H4 (cell line): ENCODE measurements at places on chromosomes 6 and 20. TPM values are rescaled to one million over a fixed set of nuclear protein-coding genes. Genes with fewer than 3 reads are reported as not detected.

The AVP gene
- total RNA-seq = not detected in 2 replicates

DNA sequence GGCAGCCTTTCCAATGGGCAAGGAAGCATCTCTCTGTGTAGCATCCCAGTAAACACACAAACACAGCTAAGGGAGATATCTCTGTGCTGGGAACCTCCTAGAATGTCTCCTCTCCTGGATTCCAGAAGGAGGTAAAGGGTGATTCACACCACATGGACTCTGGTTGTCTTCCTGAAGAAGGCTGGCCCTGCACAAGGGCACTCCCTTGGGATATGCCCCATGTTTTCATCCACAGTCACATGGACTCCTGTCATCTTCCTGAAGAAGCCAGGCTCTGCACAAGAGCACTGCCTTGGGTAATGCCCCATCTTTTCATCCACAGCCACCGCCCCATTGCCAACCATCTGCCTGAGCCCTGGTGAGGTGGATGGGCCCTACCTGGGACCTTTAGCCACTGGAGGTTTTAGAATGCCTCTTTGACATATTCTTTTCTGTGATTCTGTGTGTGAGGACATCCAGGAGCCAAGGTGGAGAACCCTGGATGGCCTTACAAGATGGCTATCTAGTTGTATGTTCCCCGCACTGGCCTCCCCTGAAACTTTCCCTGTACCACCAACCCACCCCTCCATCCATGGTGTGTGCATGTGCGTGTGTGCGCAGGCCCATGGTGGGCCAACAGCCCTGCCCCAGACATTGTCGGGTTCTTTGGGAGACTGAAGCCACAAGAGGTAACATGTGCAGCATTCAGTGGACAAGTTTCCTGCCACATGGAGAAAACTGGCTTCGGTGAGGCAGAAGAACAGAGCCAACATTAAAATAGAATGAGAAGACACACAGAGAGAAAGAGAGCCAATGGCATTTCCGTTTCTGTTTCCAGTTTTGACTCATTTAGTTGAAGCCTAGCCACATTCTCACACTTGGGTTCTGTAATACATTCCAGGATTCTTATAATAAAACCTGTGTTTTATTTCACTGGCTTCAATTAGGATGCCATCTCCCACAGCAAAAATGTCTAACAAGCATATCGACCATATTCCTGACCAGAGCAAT lies 110.2 kb upstream of the CST7 start:
- no peak for DNase-seq

- no peak for DNase-seq
These were observed 56.9 kb downstream of the HAO1 start for GRCh38 chr20:7883309-7883708.

The PROCR gene
- 112 and 120 TPM in 2 replicates for total RNA-seq

DNA sequence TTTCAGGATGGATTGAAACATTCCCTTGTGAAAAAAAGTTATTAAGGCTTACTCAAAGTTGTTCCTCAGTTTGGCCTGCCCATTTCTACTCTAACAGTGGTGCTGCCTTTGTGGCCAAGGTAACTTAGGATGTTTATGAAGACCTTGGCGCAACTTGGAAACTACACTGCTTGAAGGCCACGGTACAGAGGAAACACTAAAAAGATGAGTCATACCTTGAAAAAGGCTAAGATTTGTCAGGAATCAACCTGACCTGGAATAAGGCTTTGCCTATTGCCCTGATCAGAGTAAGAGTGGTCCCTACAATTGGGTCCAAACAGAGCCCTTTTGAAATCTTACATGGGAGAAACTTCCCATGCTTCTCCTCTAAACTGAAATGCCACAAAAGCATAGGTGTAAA lies 119.9 kb upstream of the MOCS1 start:
- DNase-seq = no peak

DNA sequence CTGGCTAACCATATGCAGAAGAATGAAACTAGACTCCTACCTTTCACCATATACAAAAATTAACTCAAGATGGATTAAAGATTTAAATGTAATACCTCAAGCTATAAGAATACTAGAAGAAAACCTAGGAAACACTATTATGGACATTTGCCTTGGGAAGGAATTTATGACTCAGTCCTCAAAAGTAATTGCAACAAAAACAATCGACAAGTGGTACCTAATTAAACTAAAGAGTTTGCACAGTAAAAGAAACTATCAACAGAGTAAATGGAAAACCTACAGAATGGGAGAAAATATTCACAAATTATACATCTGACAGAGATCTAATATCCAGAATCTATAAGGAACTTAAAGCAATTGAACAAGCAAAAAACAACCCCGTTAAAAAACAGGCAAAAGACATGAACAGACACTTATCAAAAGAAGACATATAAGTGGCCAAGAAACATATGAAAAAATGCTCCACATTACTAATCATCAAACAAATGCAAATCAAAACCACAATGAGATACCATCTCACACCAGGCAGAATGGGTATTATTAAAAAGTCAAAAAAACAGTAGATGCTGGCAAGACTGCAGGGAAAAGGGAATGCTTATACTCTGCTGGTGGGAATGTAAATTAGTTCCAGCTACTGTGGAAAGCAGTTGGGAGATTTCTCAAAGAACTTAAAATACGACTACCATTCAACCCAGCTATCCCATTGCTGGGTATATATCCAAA lies 31.9 kb downstream of the RALGAPB start:
- DNase-seq = no peak

GRCh38 chr6:35810971-35811698 lies 6.0 kb downstream of the LHFPL5 start:
- DNase-seq = peak; percentile 79

The CFB gene
- 1.5 and 4.3 TPM in 2 replicates for total RNA-seq
